NCI-H187 (cell line): ENCODE measurements at places on chromosomes 12 and 14.

DNA sequence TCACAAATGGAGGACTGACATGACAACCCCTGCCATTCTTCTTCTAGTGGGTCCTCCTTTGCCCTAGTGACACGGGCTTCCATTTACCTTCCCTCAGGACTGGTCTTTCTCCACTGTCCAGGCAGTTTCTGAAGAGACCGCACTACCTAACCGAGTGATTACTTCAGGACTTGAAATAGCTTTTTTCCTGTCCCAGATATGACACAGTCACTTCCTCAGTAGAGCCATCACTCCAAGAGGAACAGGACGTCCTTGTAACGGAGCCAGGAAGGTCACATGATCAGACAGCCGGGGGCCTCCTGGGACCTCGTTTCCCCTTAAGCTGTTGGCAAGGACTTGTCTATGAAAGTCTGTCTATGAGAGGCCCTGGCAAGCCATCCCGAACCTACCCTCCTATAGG is 62.3 kb downstream of the FOS start:
- DNase-seq, result no peak

DNA sequence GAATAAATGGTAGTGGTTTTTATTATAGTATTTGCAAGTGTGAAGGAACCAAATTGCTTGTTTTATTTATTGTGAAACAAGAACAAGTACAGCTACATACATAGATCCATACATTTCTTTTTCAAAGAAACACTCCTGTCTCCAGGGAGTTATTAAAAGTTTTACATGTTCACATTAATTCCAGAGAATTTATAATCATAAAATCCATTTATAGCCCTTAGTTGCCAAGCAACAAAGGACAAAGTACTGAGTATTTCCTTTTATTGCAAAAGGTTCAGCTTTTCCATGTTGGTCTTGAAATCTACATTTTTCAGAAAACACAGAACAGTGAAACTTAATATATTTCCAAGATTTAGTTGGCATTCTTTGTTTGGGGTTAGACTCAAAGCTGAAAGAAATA is 9.5 kb downstream of the MYRFL start:
- no peak for DNase-seq

- DNase-seq, result no peak
These were observed 27.3 kb downstream of the SLC25A47 start for GRCh38 chr14:100350276-100350926.

DNA sequence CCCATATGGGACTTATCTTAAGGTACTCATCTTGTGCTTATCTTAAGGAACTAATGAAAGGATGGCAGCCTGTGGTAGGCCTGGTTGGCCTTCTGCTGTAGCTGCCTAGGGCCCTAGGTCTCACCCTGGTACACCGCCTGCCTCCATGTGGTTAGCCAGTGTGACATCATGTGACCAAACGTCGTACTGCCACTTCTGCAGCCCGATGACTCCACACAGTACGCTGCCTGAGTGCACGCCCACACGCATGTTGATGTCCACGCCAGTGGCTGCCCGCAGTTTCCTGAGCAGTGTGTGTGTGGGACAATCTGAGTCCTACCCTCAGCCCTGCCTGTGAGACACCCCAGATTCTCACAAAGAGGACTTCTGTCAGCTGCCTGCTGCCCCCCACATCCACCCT is 5.1 kb downstream of the ADCY4 start:
- DNase-seq, result no peak

DNA sequence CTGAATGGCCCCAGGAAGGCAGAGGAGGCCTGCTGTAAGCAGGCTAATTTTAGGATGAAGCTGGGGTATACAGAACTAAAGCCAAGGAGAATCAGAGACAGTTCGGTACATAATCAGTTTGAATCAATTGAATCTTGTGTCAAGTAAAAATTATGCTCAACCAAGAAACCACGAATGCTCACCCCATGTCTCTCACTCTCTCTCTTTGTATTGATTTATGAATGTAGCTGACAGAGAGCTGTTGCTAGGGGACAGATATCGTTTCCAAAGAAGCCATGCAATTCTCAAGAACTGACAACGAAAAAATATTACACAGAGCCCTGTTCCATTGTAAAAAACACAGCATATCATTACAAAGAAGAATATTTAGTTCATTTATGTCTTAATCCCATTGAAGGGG is 151.1 kb upstream of the PKP2 start:
- no peak for DNase-seq

DNA sequence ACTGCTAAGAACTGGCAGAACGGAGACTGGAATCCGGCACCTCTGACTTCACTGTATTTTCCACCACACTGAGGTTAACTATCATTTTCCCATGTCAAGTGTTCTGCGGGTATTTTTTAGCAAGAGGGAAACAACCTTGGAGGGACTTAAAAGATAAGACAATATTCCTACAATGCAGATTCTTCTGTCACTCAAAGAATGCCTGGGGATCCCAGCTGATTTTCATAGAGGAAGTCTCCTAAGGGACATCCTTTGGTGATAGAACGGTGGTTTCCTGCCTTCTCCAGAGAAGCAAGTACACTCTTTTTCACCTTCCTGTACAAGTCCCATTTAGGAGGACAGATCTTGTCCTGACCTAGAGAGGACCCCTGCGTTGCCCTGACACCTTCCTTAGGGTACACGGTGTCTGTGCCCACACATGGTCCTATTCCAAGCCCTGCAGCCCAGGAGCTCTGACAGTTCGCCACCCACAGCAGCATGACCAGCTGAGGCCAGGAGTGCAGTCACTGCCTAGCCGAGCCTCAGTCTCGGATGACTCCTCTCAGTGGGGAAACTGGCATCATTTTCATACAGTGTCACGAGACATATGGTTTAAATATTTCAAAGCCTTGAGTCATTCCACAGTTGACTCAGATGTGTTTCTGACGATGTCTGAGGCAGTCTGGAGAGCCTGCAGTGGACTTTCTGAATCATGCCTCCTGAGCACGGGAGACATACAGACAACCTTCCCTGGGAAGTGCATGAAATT is 181.3 kb upstream of the FKBP4 start:
- no peak for DNase-seq

DNA sequence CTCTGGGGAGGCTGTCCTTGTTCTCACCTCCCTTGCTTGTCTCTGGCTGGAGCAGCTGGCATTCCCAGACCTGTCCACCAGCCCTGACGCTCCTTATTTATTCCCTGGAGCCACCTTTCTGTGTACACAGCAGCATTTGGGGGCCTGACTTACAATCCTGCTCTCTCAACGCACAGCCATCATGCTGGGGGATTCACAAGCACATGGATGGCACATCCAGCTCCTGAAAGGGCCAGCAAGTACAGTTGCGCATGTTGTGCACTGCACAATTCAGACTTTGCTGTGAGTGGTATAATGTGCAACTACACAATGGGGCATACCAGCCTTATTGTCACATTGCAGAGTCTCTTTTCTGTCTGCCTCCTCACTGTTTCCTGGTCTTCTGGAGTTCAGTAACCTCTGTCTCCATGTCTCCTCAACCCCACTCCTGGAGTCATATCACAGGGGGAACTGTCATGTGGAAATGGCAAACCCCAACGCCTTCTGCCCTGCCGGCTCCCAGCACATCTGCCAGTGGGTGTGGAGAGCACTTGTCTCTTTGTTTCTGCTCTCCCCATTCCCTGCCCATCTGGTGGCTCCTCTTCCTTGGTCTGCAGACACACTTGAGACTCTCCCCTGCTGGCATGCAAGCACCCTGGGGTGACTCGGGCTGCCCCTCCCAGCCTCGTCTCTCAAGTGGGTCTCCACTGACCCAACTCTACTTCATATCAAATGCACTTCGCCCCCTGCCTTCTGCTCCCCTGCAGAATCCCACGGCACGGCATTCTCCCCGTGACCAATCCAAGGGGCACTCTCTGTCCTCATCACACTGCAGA is 41.2 kb upstream of the MEG3 start:
- peak; percentile 78 for DNase-seq

GRCh38 chr12:52019113-52019770 is 12.5 kb downstream of the TAMALIN start:
- no peak for DNase-seq

DNA sequence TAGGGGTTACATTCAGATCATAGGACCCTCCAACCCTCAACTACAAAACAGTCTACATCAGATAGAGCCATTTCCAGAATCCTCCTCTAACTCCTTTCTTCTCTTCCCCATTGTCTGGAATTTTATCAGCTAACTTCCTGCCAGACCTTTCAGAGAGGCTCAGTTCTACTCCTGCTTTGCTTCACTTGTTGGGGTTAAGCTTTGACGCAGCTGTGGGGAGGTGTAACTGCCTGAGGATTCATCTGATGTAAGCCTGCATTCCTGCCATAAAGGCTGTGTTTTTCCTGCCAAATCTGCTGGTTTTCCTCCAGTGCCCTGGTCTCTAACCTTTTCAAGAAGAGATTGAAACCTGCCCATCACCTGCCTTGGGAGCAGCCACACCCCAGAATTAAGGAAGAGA is 16.9 kb downstream of the DHRS2 start:
- no peak for DNase-seq

DNA sequence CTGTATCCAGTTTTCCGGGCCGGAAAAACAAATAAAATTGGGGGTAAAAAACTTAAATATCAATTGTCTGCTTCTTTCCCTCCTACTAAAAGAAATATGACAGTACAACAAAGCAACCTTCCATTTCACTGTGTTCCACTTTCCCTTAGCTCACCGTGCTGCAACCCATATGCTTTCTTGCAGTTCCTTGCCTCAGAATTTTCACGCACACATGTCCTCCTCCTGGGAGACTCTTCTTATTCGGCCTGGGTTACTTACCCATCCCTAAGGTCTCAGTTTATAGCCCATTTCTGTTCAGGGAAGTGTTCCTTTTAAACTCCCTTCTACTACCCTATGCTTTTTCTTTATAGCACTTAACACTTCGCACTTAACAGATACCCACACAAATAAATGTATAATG is 4.5 kb upstream of the MAGOHB start:
- DNase-seq, result no peak

DNA sequence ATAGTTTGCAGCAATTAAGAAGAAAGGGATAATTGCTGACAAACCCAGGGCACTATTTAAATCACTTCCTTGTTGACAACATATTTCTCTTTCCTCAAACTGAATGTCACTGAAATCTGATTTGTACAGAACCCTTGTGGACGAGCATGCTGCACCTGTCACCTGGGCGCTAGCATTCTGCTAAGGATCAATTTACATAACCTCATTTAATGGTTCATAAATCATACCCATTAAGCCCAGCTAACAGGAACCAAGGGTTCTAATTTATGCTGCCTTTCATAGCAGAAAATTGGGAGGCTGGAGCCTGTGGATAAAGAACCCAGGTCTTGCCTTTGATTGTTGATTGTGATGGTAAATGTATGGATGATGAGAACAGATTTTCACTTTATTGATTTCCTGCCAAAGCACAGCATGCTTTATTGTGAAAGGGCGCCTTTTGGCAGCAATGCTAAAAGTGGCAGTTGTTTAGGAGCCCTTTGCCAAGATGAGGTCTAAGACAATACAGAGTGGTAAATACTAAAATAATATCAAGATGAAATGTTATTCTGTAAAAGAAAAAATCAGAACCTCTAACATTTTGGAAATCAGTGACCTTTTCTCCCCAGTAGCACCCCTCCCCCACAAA is 95.4 kb downstream of the NKX2-1 start:
- peak; percentile 88 for DNase-seq

- DNase-seq, result peak; percentile 69
These were observed 70.3 kb downstream of the RIMBP2 start for GRCh38 chr12:130645751-130646150.

GRCh38 chr12:122860854-122861586 is 25.8 kb downstream of the HIP1R start:
- no peak for DNase-seq

GRCh38 chr14:85058150-85058549 is 471.8 kb upstream of the FLRT2 start:
- DNase-seq, result no peak

DNA sequence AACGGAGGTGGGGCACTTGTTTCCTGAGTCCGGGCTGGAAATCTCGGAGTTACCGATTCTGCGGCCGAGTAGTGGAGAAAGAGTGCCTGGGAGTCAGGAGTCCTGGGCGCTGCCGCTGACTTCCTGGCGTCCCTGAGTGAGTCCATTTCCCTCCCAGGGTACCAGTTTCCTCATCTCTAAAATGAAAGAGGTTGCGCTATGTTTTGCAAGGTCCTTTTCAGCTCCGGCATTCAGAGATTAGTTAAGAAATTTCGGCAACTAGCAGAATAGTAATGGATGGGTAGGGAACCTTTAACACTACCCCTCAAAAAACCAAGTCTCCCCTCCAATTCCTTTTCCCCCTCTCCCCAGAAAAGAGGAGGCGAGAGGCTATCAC is 724 bp downstream of the BLOC1S1 start:
- DNase-seq, result no peak

- DNase-seq, result no peak
These were observed 41.6 kb downstream of the CHST11 start for GRCh38 chr12:104498211-104498801.

DNA sequence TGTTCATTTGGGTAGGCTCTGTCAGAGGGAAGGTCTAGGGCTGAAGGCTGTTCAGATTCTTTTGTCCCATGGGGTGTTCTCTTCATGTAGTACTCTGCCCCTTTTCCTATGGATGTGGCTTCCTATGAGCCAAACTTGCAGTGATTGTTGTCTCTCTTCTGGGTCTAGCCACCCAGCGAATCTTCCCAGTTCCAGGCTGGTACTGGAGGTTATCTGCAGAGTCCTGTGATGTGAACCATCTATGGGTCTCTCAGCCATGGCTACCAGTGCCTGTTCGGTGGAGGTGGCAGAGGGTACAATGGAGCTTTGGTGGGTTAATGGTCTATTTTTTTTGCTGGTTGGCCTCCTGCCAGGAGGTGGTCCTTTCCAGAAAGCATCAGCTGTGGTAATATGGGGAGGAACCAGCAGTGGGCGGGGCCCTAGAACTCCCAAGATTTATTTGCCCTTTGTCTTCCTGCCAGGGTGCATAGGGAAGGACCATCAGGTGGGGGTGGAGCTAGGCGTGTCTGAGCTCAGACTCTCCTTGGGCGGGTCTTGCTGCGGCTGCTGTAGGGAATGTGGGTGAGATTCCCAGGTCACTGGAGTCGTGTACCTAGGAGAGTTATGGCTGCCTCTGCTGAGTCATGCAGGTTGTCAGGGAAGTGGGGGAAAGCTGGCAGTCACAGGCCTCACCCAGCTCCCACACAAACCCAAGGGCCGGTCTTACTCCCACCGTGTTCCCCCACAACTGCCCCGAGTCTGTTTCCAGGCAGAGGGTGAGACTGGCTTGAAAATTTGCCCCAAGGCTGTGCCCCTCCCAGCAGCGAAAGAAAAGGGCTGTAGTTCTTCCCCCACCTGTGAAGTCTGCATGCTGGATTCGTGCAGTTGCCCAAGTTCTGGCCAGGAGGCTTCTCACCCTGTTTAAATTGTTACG is 17.5 kb downstream of the MTRFR start:
- DNase-seq, result peak; percentile 81

DNA sequence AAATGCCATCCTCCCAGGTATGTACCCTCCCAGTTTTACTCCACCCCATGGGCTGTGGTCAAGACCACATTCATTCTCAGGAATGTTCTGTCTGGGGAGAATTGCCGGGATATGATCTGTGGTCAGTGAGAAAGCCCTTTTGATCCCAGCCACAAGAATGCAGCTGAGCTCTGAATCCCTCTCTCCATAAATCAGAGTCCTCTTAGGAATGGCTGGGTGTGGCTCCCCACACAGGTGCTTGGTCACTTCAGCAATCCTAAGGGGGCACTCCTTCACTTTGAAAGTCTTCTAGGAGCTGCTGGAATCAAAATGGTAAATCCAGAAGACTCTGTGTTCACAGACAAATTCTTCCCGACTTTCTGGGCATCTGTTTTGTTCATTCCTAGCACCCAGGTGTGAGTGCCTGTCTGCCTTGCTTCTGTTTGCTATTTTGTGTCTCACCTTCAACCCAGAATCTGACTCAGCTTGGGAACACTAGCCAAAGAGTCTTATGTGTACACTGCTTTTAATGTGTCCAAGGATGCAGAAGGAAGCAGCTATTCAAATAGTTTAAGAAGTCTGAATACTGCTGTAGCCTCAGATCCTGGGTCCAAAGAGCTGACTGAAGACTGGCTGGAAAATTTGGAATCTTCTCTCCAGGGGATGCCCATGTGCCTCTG is 144.6 kb upstream of the CDKN3 start:
- DNase-seq, result no peak
